ENCODE measurements at places on chromosomes 12 and 14.

GRCh38 chr12:106434526-106434925 lies 77.0 kb downstream of the POLR3B start:
- no peak for DNase-seq

DNA sequence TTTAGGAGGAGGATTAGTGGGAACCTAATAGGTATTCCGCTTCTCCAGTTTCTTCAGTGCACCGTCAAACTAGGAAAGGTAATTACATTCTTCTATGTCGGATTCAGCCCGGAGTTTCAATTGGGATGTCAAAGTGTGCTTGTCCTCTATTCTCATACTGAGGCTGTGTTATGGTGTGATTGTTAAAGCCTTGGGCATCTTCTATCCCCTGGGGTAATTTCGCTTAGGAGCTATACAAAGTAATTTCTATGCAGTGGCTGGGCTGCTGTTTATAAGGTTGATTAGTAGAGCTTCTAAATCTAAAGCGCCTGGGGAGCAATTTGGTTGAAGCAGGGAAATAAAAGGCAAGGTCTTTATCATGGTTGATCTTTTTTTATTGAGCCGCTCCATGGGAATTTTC lies 399.6 kb downstream of the ZFP36L1 start:
- DNase-seq, result no peak

DNA sequence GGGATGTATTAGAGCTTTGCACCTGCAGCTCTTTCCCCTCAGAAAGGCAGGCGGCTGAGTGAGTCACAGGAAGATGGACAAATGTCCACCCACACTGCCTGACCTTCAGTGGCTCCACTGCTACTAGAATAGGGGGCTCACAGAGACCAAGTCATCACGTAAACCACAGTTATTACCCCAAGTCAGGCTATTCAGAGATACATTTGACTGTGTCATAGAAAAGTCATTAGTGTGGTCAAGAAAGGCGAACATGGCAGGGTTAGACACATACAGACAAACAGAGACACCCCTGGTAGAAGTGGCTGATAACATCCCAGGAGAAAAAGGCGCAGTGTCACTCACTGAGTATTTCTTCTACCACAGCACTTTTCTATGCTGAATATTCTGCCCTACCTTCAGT lies 36.0 kb downstream of the GCH1 start:
- no peak for DNase-seq

GRCh38 chr14:100845341-100845740 lies 19.4 kb downstream of the MEG3 start:
- DNase-seq, result no peak

DNA sequence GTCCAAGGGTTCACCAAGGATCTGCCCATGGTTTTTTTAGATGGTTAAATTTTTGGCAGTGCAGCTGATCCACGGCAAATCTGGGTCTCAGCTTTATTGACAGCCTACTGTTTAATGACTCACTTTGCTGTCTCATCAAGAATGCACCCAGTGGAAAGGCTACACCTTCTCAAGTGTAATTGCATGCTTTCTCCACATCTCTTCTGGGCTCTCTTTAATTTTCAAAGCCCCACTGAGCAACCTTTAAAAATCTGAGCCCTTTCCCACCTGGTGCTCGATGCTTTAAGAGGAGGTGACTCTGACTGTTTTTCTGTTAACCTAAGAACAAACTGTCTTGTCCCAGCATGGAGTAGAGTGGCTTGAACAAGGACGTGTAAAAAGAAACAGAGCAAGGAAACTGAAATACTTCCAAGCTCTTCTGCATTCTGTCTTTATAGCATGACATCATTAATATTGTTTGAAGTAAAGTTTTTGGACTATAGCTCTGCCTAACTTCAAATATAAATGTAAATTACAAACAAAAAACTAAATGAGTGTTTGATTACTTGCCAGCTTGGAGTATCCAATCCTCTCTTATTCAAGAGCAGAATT lies 214.2 kb upstream of the KRR1 start:
- no peak for DNase-seq

GRCh38 chr12:44021471-44021971 lies 185.6 kb downstream of the TMEM117 start:
- no peak for DNase-seq

DNA sequence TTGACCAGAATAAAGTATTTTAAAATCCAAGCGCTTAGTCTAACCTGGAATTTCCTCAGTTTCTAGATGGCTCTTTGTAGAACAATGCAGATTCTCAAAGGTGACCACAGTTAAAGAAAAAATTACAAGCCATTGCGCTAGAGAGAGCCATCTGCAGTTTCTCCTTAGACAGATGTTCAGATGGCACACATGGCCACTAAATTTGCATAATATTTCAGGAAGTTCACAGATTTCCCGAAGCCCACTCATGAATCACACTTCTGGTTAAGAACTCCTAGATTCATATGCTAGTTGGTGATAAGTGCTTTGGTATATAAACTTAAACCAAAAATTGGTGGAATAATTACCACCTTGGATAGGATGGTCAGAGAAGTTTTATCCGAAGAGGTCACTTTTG lies 749 bp downstream of the AKAP3 start:
- DNase-seq, result no peak

DNA sequence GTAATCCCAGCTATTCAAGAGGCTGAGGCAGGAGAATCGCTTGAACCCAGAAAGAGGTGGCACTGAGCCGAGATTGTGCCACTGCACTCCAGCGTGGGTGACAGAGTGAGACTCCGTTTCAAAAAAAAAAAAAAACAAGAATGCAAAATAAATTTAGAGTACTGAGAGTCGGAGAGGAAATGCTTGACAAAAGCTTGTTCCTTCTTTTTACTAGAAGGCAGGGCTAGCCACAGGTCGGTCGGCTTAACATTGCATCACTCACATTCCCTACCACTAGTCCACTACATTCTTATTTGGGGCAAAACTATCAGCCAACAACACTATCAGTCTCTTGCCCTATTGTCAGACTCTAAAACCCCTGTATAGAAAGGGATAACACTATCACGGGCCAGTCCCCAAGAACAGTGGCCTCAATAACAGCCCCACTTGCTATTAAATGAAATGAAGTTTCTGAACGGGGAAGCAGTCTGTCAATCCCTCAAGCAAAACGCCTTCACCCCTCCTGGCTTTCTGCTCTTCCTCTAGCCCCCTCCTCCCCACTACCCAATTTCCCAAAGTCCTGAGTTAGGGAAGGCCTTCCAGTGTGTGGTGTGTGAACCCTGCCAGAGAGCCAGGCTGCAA lies 1.0 kb downstream of the RNF41 start:
- no peak for DNase-seq

- DNase-seq, result no peak
Measured at GRCh38 chr12:29960122-29960521, 176.4 kb upstream of the TMTC1 start.

- DNase-seq, result peak; percentile 60
Measured at GRCh38 chr12:130828895-130829294, 10.2 kb downstream of the STX2 start.

- DNase-seq, result no peak
Measured at GRCh38 chr14:86858591-86858990, 1134.4 kb downstream of the GALC start.

GRCh38 chr14:72715215-72715849 lies 178.6 kb downstream of the DPF3 start:
- no peak for DNase-seq

DNA sequence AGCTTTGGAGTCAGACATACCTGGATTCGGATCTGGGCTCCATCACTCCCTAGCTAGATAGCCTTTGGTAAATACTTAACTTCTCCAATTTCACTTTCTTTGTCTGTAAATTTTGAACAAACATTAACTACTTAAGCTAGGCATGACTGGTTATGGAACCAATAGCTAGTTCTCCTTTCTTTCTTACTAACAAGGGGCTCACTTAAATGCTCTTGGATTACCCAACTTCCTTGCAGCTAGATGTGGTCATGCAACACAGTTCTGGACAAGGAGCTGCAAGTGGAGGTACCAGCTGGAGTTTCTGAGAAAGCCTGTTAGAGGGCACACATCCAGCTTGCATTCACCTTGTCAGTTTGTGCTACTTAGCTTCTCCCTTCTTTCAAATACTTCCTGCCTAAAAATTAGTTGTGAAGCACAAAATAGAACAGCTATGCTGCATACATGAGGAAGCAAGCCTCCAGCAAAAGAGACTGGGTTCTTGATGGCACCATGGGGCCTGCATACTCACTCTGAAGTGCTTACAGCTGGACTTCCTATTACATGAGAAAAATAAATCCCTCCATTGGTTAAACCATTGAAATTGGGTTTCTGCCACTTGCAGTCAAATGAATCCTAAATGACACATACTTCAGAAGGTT lies 210.1 kb upstream of the EEA1 start:
- no peak for DNase-seq

DNA sequence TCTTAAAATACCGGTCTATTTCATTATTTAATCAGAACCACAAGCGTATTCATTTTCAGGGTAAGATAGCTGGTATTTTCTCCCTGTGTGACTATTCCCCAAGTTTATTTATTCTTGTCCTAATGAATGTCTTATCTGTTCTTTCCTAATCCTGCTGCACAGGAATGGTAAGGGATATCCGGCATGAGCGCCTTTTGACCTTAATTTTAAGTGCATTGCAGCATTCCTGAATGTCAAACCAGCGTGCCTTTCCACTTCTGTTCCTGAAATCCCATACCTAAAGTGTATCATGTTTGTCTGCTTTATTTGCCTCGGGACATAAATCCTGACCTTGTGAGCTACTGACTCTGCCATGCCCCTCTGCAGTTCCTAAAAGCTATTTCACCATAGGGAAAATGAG lies 1713.2 kb upstream of the FLRT2 start:
- no peak for DNase-seq

- DNase-seq, result peak; percentile 43
Measured at GRCh38 chr12:120012067-120012621, 23.1 kb downstream of the BICDL1 start.

DNA sequence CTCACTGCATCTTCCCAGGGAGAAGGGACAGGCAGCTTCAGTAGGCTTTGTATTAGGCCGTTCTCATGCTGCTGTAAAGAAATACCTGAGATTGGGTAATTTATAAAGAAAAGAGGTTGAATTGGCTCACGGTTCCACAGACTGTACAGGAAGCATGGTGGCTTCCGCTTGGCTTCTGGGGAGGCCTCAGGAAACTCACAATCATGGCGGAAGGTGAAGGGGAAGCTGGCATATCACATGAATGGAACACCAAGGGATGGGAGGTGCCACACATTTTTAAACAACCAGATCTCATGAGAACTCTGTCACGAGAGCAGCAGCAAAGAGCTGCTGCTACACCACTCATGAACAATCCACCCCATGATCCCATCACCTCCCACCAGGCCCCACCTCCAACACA lies 182.2 kb upstream of the SFSWAP start:
- DNase-seq, result no peak

- no peak for DNase-seq
Measured at GRCh38 chr12:123990511-123990910, 17.5 kb downstream of the ZNF664 start.

DNA sequence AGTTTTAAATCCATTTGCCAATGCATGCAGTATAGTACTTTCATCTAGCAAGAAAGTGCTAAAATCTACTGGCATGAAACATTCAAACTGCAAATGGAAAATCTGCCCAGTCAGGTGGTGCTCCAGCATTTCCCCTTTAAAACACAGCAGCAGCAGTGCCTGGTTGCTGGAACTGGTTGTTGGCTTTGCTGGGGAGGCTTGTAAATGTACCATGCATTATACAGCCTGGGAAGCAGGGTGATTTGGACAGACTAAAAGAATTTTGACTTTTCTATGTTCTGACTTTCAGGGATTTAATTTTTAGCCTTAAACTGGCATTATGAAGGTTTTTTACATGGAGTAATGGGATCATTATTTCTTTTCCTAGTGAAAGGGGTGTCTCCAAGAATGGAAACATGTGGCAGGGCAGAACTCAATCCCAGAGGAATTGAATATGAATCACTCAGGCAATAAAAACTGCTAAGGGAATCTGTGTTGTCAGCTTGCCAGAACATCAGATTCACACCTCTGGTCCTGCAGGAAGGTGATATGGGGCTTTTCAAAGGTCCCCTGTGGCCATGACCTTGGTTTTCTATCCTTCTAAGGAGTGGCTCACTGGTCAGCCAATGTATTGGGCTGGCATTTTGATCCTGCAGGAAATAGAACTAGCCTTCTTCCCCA lies 9.0 kb upstream of the PAX9 start:
- DNase-seq, result no peak

GRCh38 chr12:16542586-16542985 lies 63.4 kb downstream of the LMO3 start:
- DNase-seq, result no peak

DNA sequence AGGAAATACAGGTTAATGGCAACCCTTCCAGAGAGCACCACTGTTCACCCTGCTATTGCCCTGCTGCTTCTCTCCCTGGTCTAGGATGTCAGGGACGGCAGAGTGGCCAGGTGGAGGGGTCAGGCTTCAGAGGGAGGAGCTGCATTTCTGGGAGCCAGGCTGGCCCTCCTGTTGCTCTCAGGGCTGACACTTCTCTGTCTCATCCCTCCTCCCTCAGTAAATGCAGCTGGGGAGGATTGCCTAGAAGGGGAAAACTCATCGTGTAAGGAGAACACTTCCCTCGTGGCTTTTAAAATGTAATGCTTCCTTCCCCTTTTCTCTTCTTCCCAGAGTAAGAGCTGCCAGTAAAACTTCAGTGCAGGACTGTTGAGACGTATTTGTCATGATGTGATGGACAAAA lies 20.8 kb downstream of the SUSD6 start:
- no peak for DNase-seq

GRCh38 chr12:130868412-130868811 lies 3.5 kb upstream of the RAN start:
- no peak for DNase-seq

GRCh38 chr12:47837190-47838171 lies 17.8 kb upstream of the HDAC7 start:
- peak; percentile 78 for DNase-seq

GRCh38 chr12:34292736-34293625 lies 270.7 kb downstream of the ALG10 start:
- DNase-seq, result no peak

- DNase-seq, result no peak
Measured at GRCh38 chr12:77894556-77894955, 63.9 kb downstream of the NAV3 start.

GRCh38 chr12:61810486-61810885 lies 449.7 kb upstream of the USP15 start:
- no peak for DNase-seq

DNA sequence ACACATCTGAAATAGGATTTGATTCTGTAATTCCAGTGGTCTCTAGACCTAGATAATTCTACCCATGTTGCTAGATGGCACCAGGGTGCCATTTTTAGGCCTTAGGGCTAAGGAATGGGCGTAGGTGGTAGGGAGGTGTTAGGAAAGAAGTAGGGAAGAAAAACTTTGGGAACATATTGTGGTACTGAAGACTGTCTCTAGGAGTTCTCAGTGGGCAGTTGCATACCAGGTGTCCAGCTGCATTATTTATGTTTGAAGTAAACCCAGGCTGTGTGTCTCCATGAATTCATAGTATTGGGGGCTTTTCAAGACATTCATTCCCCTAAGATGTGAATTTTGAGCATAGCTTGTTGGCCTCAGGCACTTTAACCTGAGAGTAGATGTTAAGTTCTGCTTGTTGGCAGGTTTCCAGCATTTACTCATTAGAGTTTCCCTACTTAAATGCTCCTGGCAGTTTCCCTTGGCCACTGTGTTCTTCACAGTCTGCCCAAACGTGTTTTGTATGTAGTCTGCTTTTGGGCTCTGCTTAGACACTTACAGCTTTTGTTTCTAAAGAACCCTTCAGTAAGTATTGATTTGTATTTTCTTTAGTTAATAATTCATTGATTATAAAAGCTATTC lies 31.5 kb upstream of the CCT2 start:
- no peak for DNase-seq

Data from H9 (cell line).